ENCODE measurements at places on chromosomes 3 and 15. TPM values are rescaled to one million over a fixed set of nuclear protein-coding genes. Genes with fewer than 3 reads are reported as not detected.

DNA sequence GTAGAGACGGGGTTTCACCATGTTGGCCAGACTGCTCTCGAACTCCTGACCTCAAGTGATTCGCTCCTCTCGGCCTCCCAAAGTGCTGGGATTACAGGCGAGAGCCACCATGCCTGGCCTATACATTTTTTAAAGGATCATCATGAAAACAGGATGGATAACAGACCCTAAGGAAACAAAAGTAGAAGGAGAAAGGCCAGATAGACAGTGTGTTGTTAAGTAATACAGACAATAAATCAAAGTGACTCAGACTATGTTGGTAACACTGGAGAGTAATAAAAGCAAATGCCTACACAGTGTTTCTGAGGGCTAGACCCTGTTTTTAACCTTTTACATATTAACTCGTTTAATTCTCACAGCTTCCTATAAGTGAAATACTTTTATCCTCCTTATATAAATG, 133.8 kb upstream of the MCTP2 start:
- no peak for DNase-seq

Gene RPUSD3
- total RNA-seq: 37.0 TPM

DNA sequence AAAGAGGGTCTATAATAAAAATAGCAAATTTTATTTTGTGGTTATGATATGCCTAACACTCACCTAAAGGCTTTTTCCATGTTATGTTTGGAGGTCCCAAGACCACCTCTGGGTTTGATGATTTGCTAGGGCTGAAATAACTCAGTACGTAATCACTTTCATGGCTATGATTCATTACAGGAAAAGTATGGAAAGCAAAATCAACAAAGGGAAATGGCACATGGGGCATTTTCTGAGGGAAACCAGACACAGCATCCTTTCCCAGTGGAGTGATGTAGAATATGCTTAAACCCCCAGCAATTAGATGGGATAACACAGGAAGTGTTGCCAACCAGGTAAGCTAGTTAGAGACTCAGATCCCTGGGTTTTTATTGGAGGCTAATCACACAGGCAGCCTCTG, 701.6 kb upstream of the CBLB start:
- no peak for DNase-seq

DNA sequence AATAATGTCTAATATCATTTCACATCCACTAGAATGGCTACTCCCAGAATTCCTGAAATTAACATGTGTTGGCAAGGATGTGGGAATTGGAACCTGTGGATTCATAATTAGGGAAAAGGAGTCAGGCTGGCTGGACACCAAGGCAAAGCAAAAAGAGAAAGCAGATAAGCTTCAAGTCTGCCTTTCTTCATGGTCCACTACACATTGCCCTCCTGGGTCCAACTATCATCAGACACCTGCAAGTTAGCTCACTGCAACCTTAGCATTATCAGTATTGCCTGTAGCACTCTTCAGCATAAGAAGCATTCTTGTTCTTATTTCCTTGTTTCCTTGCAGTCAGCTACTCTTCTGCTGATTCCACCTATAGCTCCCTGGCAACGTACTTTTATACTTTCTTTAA, 124.3 kb downstream of the ZNF280D start:
- DNase-seq: no peak

DNA sequence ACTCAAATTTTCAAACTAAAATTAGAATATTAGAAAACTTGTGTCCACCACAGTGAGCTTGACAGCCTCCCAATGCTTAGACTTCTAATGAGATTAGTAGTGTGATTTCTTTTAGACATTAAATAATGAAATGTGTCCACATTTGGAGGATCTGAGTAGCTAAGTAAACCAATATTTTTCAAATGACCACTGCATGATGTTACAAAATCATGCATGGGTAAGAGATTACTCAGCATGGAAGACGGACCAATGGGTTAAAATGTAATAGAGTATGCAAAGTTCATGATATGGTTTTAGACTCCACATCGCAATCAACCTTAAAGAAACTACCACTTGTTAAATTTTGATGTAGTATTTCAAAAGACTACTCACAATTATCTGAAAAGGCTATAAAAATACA, 130.6 kb downstream of the IMPG2 start:
- DNase-seq: no peak

DNA sequence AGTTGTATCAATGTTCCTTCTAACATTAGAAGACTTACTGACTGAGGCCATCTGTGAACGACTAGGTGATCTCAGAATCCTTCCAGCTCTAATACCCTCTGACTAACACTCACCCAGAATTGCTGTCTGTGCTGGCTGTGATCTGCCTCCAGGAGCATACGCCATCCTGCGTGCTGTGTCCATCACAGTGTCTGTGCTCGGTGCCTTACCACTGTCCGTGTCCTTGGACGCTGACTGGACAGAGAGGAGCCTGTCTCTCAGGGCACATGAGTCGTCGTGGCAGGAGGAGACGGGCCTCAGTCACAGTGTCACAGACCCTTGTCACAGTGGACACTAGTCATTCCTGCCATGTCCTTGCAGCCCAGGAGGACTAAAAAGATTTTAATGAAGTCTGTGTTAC, 83.1 kb downstream of the LMLN start:
- DNase-seq: no peak

Gene ZNF860
- total RNA-seq: 0.23 TPM

GRCh38 chr3:167740961-167741587, 5.6 kb downstream of the SERPINI1 start:
- DNase-seq: no peak

DNA sequence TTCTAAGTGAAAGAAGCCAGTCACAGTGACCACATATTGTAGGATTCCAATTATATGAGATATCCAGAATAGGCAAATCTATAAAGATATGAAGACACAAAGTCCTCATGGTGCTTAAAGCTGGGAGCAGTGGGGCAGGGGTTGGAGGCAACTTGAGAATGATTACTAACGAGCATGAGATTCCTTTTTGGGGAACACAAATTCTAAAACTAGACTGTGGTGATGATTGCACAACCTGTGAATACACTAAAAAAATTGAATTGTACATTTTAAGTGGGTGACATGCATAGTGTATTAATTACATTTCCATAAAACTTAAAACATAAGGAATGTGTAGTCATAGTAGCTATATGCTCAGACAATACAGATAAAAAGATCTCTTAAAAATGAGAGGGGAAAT, 103.2 kb downstream of the DPH6 start:
- no peak for DNase-seq

DNA sequence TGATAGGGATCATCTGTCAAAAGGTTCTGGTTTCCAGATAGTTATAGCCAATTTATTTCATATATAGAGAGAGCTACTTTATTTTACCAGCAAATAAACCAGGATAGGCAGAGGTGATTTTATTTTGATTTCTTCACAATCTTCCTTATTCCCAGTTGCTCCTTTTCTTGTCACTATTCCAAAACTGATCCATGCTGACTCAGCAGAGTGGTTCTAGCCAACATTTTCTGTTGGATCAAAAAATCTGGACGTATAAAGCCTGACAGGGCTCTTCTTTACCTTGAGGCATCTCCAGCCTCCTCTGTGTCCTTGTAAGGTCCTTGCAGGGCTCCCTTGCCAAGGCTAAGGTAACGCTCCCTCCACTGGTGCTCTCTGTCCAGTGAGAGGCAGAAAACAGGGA, 15.8 kb downstream of the HDC start:
- no peak for DNase-seq

- no peak for DNase-seq
These were observed 31.7 kb downstream of the NR2F2 start for GRCh38 chr15:96362011-96362754.

Gene SCN5A
- 139 TPM for total RNA-seq

Gene CCR8
- not detected for total RNA-seq

- DNase-seq: no peak
These were observed 91.1 kb downstream of the TOP2B start for GRCh38 chr3:25573386-25574171.

- DNase-seq: no peak
These were observed 859.6 kb downstream of the ROBO1 start for GRCh38 chr3:78908236-78908635.

- no peak for DNase-seq
These were observed 2.3 kb upstream of the SHC4 start for GRCh38 chr15:48965972-48966371.

Gene TTLL13
- total RNA-seq: not detected

DNA sequence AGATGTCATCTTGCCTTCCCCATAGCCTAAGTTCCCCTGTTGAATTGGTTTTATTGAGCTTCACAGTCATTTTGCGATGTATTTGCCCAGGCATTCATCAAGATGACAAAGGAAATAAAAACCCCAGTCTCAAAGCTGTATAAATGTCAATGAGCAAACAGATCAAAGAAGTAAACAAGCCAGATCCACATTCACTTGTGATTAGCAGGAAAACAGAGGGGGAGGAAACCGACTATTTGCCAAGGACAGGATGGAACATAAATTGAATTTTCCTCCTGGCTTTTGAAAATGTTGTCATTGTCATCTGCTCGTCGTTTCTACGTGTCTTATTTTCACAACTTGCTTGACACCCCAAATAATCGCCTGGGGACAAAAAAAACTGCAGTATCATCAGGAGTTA, 83.5 kb downstream of the SV2B start:
- DNase-seq: no peak

GRCh38 chr15:74783072-74783807, 1.4 kb downstream of the CSK start:
- DNase-seq: no peak

DNA sequence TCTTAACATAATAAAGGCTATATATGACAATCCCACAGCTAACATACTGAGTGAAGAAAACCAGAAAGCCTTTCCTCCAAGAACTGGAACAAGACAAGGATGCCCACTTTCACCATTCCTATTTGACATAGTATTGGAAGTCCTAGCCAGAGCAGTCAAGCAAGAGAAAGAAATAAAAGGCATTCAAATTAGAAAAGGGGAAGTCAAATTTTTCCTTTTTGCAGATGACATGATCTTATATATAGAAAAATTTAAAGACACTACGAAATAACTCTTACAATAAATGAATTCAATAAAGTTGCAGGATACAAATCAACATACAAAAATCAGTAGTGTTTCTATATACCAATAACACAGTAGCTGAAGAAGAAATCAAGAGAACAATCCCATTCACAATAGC, 42.2 kb upstream of the CP start:
- no peak for DNase-seq

Gene FRMD5
- total RNA-seq: 46.8 TPM

GRCh38 chr3:39501968-39502837, 34.7 kb downstream of the MOBP start:
- DNase-seq: no peak

DNA sequence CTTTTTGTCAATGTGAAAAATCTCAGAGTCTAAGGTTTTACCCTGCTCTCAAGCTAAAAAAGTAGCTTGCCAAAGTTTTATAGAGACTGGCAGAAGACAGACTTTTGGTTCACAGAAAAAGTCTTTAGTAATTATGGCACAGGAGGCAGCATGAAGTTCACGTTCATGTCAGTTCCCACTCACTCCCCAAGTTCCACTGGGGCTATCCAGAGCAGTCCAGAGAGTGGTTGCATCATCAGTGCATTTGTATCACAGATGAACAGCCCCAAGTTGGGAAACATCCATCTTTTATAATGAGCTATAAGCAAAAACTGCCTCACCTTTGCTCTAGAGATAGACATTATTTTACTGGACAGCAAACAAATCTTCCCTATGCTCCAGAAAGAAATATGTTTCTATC, 454.1 kb upstream of the AGTR1 start:
- DNase-seq: no peak

DNA sequence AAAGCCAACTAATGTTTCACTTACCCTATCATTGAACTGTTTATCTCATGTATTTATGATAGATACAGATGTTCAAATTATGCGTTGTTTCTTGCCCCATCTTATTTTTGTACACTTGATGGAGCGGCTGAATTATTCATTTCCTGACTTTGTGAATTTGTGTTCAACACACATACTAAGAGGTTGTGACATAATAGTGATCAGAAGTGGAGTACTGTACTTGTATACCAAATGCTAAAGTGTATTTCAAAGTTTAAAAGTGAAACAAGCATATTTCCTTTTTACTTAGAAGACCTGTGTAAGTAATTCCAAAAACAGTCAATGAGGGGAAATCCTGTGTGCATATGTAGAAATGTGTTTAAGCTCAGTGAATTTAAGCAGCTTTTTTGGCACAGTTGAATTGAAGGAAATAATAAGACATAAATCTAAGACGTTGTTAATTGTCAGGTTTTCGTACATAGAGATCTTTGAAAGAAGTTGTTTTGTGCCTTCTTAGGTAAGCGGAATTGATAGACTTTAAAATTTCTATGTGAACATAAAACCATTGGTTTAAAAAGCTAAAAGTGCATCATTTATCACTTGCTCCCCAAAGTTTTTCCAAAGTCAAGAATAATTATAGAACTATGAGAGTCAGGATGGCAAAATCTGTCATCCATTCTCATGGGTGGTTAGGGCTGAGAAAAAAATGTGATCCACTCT, 1.9 kb downstream of the NFKBIZ start:
- no peak for DNase-seq

DNA sequence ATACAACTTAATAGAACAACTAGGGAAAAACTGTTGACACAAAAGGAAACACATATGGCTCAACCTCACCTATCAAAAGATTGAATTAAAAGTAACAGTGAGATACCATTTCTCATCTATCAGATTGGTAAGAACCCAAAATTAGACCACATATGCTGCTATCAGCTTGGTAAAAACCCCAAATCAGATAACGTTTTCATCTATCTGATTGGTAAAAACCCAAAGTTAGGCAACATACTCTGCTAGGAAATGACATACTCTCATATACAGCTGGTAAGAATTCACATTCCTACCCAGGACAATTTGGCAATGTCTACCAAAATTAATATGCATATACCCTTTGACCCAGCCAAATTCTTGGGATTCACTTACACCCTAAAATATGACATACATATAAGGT, 26.3 kb downstream of the NRG4 start:
- DNase-seq: no peak

GRCh38 chr15:25345943-25346342, 92.9 kb downstream of the UBE3A start:
- DNase-seq: peak; percentile 80

- no peak for DNase-seq
These were observed 20.0 kb downstream of the ATP2B2 start for GRCh38 chr3:10485380-10485779.

Measured in heart left ventricle (tissue), 16 donors.